ENCODE measurements at places on chromosomes 4 and X.

- no peak for DNase-seq
Observed at GRCh38 chr4:168868044-168868781, 141.8 kb downstream of the CBR4 start.

DNA sequence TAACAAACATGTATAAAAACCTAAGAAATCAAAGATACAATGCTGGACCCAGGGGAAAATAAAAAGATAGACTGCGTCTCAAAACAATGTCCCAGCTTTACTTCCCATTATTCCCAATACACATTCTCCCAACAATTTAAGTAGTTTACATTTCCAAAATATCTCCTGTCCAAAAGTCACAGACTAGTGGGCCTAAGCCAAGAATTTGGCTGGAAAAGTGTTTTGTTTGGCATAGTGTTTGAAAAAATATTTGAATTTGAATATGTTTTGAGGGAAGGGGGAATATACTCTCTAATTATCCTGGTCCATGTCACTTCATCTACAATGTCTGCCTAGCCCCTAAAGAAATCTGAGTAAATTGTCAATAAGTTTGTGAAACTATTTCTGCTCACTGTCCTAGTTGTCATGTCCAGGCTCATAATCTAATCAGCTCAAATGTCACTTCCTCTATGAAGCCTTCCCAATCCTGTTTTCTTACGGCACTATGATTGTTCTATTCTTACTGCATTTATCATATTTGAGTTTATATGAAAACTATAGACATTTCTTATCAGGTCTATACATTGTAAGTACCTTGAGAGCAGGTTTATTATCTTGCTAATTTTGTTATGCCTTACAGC is 74.4 kb downstream of the SEC24D start:
- no peak for DNase-seq

DNA sequence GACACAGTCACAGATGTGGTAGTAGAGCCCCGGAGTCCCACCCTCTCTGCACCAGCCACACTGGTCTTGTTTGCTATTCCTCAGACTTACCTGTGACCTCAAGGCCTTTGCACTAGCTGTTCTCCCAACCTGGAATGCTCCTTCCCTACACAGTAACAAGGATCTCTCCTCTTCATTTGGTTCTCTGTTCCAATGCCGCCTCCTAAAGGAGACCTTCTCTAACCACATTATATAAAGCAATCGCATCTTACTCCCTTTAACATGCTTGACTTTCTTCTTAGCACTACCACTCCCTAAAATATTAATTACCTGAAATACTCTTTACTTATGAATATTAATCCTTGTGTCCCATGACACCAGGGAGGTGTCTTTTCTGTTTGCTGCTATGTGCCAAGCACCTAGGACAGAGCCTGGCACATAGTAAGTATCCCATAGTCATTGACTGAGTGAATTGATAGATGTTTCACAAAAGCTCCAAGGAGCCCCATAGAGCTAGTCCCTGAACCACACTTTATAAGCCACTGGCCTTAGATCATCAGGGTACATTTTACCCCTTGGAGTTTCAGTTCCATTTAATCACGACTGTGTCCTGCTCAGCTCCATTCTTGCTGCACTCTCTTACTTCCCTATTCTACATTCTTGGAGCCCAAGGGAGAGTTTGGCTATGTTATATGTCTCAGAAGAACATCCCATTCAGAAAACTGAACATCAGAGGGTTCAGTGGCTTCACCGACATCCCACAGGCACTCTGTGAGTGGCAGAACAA is 312.7 kb downstream of the RAB28 start:
- DNase-seq = no peak

DNA sequence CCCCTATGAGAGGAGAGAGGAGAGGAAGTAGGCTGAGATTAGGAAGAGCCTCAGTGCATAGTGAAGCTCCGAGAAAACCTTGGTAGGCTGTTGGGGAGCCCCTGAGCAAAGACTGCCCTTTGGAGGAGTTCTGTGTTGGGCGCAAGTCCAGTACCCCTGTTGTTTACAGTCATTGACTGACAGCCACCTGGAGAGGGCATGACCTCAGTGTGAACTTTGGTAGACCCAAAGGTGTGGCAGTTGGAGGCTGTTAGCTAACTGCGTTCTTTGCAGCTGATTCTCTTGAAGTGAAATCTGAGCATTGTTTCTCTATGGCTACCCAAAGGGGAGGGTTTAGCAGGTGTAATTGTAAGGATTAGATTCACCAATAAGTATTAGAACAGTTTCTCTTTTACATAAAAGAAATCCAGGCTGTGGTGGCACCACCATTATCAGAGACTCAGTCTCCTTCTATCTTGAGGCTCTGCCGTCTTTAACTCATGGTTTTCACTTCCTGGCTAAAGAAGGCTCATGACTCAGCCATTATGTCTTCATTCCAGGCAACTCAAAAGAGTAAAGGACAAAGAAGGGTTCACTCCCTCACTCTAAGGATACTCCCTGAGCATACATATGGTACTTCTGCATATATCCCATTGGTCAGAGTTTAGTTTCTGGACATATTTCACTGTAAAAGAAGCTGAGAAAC is 33.4 kb downstream of the ANXA3 start:
- no peak for DNase-seq

DNA sequence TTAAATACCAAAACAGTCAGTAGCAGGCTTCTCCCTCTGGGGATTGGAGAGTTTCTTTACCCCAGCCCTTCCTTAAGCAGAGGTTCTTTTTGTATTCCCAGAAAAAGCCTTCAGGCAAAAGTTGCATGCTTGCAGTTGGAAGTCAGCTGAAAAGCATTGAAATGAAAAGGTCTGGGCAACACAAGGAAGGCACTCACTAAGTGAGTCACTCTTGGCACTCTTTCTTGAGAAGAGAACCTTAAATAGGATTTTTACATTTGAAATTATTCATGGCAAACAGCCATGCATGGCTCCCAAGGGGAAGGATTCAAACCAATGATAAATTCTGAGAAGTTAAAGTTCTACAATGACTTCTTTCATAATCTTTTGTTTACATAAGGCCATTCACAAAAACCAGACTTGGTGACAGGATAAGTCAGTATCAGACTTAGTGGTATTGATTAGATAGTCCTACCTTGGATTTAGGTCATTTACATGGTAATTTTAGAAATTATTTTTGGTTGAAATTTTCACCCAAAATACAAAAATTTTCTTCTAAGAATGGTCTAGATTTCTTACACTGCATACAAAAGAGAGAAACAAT is 2068.9 kb downstream of the PCDH7 start:
- no peak for DNase-seq

DNA sequence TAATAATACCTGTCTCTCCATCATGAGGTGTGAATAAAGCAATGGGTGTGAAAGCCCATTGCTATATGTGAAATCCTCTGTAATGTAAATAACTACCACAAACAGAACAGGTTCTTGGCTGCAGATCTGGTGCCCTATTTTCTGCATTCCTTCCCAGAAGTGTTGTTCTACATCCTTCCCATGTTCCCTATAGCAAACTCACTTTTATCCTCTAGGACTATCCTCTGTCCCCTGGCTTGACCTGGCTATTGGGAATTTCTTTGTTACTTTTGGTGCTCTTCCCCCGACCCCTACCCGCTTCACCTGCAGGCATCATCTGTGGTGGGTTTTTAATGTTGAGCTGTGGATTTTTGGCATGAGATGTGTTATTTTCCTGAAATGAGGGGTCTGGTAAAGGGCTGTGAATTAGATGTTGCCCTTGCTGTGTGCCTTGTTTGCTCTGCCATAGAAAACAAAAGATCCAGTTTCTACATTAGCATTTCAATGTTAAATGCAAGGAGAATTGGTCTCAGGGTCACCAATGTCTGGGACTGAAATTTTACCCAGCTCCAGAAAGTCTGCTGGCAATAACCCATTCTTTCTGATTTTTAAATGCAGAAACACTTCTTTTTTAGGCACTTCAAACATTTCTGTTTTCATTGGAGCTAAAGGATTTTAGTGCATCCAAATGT is 13.6 kb upstream of the FREM3 start:
- no peak for DNase-seq

DNA sequence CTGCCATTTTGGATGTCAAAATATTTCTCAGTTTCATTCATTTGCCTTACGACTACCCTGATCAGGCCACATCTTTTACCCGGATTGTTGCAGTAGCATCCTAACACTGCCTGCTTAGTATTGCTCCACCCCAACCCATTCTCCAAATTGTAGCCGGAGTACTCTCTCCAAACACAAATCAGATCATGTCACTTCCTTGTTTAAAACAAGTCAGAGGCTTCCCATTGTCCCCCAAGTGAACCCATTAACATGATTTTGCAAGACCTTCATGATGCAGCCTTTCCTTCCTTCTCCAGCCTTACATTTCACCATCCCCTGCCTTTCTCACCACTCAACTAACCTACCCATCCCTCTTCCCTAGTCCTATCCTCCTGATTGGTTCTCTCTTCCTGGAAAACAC is 53.1 kb downstream of the FANCB start:
- no peak for DNase-seq

GRCh38 chr4:82479562-82479961 is 49.2 kb downstream of the ENOPH1 start:
- DNase-seq = no peak

DNA sequence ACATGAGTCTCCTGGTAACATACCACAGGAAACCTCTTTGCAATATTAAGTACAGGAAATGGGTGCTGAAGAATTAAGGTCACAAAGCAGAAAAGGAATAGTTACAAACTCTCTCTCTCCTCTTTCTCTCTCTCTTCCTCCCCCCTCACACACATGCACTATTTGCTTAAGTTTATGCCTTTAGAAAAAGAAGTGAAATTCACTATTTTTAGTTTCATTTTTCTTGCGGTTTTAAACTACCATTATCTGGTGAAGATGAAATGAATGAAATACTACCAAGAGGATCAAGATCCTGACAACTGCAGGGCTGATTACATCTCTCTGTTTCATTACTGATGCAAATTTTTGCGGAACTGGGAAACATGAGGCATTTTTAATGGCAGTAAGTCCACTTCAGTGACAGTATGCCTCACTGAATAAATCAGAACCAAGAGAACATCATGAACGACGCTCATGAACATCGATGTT is 64.3 kb upstream of the FTHL17 start:
- no peak for DNase-seq

GRCh38 chr4:164408831-164409230 is 345.1 kb upstream of the SMIM31 start:
- no peak for DNase-seq

GRCh38 chrX:56763556-56764152 is 34.6 kb downstream of the NBDY start:
- peak; percentile 56 for DNase-seq

GRCh38 chr4:18777190-18777930 is 755.8 kb upstream of the LCORL start:
- no peak for DNase-seq

GRCh38 chrX:79117078-79117477 is 27.4 kb upstream of the GPR174 start:
- DNase-seq = no peak

- DNase-seq = no peak
Observed at GRCh38 chr4:36053930-36054329, 190.4 kb downstream of the ARAP2 start.

DNA sequence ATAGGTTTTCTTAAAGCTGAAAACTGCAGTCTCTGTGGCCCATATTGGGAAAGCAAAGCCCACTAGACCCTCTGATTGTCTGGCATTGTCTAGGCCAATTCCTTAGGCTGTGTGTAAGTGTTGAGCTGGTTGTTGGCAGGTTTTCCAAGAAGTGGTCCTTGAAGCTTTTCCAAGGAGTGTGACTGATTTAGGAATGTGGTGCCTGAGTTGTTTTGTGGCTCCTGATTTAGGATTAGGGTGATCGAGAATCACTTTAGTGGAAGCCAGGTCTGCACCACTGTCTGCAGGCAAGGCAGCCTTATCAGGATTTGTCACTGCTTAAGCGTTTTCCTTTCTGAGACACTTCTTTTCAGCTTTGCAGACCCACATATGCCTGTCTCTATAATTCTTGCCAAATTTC is 339.0 kb upstream of the DDX53 start:
- DNase-seq = no peak

All from stimulated activated CD8-positive, alpha-beta memory T cell treated with anti-CD3 and anti-CD28 coated beads, Interleukin-4, amount 100 ng/mL, for 24 hours (primary cell).